ENCODE measurements at places on chromosomes 2 and 18.

GRCh38 chr2:15222856-15223255 is 338.3 kb downstream of the NBAS start:
- no peak for DNase-seq

GRCh38 chr2:45993476-45993991 is 303.7 kb upstream of the EPAS1 start:
- DNase-seq, result peak; percentile 13

- DNase-seq, result no peak
Measured at GRCh38 chr2:160355080-160355479, 138.5 kb downstream of the RBMS1 start.

- DNase-seq, result no peak
Measured at GRCh38 chr2:83055376-83056010, 1403.6 kb downstream of the SUCLG1 start.

GRCh38 chr2:36769106-36769505 is 72.6 kb downstream of the VIT start:
- no peak for DNase-seq

GRCh38 chr2:19890104-19890503 is 11.7 kb downstream of the TTC32 start:
- DNase-seq, result no peak

DNA sequence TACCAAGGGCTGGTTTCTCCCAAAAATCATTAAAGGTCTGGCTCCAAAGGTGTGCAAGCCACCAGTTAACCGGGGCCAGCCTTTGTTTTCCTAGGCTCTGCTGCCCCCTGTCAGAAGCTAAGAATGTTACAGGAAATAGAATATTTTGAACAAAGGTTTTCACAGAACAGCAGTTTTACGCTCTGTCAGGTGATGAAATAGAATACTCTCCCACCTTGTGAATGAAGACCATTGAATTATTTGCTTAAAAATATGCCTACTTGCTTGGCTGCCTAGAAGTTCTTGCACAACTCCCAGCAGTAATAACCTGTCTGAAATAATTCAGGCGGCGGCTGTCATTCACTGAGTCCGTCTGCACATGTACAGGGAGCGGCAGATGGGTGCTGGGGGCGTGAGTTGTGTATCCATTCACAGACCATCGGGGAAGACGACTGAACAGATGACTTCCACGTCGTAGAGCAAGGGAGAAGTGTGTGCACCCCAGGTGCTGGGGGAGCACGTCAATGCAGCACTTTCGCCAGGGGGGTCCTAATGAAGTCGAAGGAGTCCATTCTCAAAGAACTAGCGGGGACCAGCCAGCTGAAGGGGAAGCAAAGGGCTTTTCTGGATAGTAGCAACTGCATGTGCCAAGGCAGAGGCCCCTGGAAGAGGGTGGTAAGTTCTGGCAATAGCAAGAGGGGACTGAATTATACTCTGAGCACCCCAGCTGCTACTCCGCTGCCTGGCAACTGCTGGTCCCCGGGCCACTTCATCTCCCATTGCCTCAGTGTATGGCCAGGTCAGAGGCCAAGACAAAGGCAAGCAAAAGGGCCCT is 56.1 kb downstream of the SF3B1 start:
- peak; percentile 36 for DNase-seq

GRCh38 chr2:52904355-52904891 is 863.2 kb upstream of the CHAC2 start:
- no peak for DNase-seq

- no peak for DNase-seq
Measured at GRCh38 chr2:25991965-25992364, 9.7 kb upstream of the KIF3C start.

DNA sequence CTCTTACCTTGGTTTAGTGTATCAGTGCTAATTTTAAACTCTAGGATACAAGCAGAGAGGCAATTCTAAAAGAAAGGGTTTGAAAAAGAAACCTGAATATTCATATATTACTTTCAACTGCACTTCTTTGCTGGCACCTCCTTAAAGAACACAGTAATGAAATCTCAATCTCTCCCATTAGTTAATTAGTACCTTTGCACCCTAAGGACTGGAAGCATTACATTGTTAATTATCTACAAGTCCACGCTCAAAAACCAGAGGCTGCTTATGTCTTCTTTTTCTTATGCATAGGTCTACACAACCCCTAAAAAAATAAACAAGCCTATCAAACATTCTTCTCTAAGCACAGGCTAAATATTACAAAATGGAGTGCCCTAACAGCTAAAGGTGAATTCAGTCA is 20.2 kb downstream of the EPHA4 start:
- no peak for DNase-seq

DNA sequence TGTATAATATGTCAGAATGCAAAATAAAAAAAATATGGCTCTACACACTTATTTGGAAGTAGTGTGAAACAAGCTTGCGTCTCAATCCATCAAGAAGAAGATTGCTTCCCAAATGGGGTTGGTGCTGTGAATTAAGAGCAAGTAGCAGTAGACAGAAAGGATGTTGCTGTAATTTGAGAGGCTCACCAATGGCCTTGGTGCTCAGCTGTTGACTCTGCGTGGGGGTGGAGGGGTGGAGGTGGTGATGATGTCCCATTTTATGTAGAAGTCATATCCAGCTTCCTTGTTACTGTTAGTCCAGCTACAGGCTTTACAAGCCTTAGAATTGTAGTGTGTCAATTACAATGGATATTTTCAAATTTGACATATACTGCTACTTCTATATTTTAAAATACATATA is 223.4 kb upstream of the RND3 start:
- no peak for DNase-seq

DNA sequence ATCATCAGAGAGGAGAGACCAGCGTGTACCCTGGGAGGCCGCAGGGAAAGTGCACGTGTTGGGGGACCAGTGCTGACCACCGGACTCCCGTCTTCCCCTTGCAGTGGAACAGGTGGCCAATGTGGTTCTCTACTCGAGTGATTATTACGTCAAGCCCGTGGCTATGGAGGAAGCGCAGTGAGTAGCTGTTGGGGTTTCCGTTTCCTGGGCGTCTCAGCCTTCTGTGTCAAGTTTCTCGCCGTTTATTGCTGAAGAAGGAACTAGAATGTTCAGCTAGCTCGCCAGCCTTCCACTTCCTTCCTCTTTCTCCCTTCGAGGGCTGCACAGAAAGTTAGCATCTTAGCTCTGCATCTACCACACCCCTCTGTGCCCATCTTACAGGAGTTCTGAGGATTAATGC is 22.8 kb upstream of the DGKD start:
- peak; percentile 57 for DNase-seq
